Left hindlimb (tissue), 1 donor: ENCODE measurements at places on chromosomes 2 and 18.

GRCh38 chr2:49035481-49035880 is 118.8 kb downstream of the FSHR start:
- no peak for DNase-seq

DNA sequence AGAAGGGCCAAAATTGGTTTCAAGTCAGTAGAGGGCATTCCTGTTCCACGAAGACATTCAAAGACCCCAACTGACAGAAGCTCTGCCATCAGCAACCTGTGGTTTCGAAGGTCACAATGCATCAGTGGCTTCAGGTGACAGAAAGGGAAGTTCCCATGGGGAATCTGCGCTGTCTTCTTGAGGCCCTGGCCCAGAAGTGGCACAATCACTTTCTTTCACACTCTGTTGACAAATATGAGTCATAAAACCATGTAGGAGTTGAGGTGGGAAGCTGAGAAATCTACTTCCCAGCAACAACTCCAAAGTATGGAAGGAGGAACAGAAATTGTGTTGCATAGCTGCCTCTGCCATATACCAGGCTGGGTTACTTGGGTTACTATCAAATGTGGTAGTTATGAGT is 621.1 kb upstream of the FANCL start:
- DNase-seq: no peak

- DNase-seq: no peak
Observed at GRCh38 chr18:52588931-52589330, 248.9 kb downstream of the DCC start.

- DNase-seq: no peak
Observed at GRCh38 chr2:138711812-138712211, 68.4 kb downstream of the NXPH2 start.

DNA sequence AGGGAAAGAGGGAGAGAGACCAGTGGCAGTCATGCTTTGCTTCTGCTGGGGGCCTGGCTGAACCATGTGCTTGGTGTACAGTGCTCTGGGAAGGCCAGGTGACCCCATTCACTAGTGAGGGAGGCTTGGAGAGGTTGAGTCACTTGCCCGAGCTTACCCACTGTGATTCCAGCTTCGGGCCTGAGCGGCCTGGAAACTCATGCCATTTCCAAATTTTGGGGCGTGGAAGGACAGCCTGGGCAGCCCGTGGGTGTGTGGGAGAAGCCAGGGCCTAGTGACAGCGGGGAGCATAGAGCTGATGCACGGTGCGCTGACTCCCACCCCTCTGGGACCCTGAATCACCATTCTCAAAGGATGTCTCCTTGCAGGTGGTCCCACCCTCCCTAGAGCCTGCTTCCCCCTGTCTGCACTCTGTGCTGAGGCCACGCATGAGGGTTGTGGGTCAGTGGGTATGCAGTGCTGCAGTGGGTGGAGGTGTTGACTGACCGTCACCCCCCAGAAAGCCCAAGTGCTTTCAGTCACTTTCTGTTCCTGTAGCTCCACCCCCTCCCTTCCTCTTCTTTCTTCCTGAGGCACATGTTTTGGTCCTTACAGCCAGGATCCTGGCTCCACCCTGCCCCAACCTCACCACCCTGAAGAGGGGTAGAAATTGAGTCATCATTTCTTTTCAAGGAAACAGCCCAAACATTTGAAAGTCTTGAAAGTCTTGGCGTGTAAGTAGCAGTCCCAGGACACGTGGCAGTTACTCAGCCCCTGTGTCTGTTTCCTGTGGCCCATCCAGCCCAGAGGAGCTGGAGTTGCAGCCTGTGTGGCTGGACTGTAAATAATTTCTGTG is 69.3 kb upstream of the MCFD2 start:
- DNase-seq: no peak

DNA sequence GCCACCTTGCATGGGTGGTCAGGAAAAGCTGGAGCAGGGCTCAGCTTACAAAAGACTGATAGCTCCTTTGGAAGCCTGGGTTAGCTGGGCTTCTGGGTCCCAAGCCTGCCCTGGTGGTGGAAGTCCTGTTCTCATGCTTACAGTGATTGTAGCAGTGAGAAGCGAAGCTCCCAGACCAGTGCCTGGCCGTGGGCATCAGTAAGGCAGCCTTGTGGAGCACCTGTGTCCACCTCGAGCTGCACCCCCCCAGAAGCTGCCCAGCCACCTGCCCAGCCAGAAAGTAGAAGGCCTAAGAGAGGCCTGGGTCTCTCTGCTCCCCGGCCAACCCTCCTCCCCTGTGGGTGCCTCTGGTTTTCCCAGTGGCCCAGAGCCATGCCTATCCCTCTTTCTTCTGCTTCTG is 10.5 kb downstream of the GLI2 start:
- DNase-seq: no peak

GRCh38 chr2:231781798-231782726 is 980 bp upstream of the PDE6D start:
- DNase-seq: no peak

DNA sequence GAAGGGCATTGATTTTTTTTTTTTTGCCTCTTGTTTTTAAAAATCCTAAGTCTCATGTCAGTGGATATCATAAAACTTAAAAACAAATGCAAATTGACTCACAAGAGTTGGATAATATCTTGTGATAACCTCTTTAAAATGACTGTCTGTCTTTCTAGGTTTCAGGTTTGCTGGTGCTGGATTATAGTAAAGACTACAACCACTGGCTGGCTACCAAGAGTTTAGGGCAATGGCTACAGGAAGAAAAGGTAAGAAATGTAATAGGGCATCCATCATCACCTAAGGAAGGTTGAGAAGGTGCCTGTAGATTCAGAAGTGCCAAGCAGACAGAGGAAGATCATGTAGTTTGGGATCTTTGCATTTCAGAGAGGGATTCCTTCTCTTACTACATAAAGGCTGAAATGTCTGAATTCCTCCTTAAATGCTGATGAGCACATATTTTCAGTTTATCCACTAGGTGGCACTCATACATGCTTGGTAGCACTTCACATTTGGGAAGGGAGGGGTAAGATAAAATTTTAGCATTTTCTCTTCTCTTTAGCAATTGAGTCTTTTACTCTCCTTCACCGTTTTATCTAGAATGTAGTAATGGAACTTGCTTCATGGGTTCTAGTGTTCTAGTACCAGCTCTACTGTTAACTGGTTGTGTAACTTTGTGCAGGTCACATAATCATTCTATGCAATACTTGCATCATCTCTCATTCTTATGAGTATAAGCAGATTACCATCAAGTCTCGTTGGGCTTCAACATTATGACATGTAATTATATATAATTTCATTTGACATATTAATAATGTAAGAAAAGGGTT is 21.1 kb downstream of the CPS1 start:
- no peak for DNase-seq

DNA sequence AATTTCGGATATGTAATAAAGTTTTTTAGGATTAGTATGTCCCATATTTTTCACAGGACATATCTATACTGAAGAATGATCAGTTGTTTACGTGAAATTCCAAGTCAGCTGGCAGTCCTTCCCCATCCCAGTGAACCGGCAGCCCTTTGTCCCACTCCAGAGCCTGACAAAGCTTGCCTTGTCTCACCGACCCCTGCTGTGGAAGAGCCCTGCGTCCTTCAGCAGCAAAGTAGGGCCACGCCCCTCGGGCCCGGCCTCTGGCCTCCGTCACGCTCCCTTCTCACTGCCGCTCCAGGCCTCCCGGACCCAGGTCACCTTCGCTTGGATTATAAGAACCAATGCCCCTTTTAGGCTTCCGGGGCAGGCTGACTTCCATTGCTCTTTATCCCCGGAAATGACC is 89.8 kb upstream of the TGIF1 start:
- DNase-seq: no peak

DNA sequence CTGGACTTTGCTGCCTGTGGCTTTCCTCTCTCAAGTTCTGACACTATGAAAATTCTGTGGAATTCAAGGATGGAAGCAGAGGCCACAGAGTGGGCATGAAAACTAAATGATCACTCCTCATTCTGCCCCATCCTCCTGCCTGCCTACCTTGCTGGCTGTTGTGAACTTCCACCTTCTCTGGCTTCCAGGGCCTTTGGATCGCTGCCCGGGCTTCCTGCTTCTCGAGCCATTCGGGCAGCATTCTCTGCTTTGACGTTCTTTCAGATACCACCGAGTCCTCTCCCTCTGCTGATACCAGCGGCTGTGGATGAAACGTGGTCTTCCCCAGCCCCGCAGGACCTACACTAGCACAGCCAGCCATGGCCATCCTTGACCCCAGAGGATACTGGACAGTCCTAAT is 327.7 kb upstream of the SLC14A2 start:
- DNase-seq: no peak

GRCh38 chr2:117921520-117921919 is 92.3 kb downstream of the CCDC93 start:
- DNase-seq: no peak

GRCh38 chr2:217791551-217791950 is 211.2 kb downstream of the TNS1 start:
- DNase-seq: no peak

DNA sequence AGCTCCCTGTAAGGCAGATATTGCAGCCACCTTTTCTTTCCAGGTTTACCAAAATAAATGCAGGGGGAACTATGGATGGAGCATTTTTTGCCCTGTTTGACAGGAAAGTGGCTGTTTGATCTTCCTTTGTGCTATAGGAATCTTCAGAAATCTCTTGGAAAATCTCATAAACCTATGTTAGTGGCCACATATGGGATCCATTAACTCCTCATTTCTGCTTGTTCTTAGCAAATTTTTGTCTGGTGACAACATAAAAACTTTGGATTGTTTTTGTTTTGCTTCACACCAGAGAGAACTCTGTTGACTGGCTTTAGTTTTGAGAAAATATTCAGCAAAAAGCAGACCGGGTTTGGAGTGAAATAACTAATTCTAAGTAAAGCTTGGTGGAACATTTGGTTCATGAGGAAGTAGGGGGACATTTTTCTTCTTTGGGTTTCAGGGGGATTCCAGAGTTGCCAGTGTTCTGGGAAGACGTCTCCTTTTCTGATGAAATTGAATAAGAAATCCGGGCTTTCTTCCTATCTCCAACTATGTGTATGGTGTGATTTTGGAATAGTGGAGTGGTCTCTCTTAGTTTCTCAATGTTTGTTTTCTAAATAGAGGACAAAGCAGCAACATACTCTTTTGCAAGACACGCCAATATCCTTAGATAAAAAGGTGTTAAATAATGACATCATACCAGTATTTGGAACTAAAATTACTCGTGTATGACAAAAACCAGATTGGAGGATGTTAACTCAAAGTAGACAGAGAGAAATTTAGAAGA is 174.4 kb downstream of the ICOS start:
- no peak for DNase-seq

GRCh38 chr2:118983915-118984314 is 41.9 kb downstream of the MARCO start:
- no peak for DNase-seq

DNA sequence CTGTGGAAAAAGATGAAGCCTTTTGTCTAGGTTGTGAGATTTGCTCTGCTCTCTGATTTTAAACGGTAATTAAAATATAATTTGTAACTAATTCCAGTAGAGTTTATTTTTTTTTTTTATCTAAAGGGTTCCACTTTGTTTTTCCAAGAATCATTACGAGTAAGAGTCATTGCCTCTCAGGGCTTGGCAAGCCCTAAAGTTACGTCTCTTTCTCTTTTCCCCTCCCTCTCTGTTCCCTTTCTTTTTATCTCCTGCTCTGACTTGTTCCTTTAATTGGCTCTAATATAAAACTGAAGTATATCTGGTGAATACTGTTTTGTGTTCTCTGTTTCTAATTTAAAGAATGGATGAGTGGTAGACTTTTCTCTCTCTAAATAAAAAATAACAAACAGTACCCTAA is 75.8 kb downstream of the CALCRL start:
- no peak for DNase-seq

DNA sequence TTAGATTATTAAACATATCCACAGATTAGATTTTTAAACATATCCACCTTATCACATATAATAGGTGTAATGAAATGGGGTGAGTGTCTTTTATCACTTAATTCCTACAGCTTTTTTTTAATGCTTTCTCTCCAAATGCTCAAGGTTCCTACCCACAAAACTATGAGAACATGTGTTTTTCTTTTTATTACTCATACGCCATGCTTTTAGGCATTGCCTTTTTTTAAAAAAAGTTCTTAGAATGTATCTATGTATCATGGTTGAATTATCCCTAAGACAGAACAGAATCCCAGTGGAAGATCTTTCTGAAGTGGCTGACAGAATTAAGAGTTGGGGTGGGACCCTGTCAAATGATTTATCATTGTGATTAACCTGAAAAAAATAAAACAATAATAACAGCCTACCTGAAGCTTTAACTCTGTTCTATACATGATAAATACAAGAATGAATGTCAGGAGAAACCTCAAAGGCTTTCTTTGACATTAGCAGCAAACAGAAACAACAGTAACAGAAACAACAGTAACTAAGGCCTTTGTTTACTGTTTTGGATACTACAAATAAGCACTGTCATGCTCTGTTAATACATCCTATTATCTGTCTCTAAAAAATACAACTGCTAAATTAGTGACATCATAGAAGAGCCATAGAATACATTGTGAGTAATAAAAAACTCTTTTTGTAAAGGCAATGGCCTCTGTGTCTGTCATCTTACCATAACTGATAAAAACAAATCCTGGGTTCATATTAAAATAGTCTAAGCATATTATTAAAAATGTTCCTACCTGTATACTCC is 4.1 kb upstream of the ZNF397 start:
- DNase-seq: no peak

- DNase-seq: no peak
Observed at GRCh38 chr2:141582213-141582612, 548.6 kb downstream of the LRP1B start.

DNA sequence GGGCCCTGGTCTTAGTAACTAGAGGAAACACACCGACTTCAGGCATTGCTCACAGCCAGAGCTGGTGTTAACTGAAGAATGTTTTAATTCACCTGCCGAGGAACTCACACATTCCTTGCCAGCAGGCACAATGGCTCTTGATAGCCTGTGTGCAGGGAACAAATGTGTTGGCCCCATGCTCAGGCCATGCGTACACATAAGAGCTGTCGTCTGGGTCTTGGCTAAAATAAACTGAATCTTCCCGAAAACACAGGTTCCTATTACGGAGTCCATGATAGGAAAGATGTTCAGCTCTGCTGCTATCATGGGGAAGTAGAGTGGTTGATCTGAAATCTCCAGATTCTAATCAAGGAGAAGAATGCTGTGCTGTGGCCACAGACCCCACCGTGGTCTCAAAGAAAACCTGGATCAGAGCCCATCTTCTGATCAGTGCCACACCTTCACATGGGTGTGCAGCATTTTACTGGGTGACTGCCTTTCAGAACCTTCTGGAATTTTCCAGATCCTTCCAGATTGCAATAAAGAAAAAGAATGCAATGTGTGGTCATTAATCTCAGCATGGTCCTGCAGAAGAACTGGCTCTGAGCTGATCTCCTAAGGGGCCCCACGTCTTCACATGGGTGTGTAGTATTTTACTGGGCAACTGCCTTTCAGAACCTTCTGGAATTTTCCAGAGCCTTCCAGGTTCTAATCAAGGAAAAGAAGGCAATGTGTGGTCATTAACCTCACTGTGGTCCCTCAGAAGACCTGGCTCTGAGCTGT is 17.2 kb downstream of the MBP start:
- no peak for DNase-seq

DNA sequence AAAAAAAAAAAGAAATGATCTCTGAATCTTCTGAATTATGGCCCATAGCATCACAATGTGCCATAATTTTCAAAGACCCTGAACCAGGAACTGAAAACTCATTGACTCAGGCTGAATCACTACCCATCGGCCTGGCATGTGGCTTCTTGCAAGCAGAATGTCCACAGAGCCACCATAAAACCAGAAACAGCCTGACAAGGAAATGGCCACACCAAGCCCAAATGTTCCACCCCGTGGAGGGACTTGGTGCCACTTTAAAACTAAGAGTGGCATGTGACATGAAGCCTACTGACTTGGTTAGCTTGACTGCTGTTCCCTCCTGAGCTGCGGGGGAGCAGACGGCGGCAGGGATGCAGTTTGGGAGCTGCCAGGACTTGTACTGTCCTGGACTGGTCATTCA is 71.2 kb upstream of the RBM44 start:
- no peak for DNase-seq
